ENCODE measurements at places on chromosomes 3 and 15. TPM values are rescaled to one million over a fixed set of nuclear protein-coding genes. Genes with fewer than 3 reads are reported as not detected.

- DNase-seq: no peak
Observed at GRCh38 chr15:68286256-68286655, 8.7 kb downstream of the FEM1B start.

DNA sequence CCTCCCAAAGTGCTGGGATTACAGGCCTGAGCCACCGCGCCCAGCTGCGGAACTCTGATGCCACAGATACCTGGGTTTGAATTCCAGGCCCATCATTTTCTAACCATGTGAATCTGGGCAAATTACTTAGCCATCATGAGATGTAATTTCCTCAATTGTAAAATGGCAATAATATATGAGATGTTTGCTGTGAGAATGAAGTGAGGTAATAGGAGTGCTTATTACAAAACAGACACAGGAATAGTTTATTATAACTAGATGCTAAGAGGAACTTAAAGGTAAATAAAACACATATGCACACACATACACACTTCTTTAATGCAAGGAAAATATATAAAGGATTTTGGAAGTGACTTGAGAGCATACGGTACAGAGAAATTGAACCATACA, 64.7 kb upstream of the TNIK start:
- DNase-seq: no peak

- DNase-seq: no peak
Observed at GRCh38 chr15:72706266-72706665, 20.3 kb downstream of the BBS4 start.

- DNase-seq: no peak
Observed at GRCh38 chr3:105837143-105837740, 31.6 kb downstream of the CBLB start.

- no peak for DNase-seq
Observed at GRCh38 chr3:155368786-155369185, 75.3 kb upstream of the STRIT1 start.

DNA sequence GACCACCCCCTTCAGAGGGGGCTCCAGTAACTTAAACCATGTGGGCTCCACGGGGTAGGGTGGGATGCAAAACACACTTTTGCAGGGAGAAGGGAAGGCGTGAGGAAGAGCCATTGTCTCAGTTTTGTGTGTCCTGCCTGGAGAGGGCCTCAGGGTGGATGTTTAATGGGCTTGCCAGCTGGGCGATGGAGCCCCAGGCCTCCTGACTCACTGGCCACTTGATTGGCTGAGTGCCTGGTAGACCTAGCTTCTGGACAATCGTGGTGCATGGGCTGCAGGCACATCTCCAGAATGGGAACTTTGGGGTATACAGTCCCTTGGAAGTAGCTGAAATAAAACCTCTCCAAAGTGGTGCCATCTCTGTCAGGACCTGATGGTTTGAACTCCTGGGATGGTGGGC, 118.3 kb upstream of the MRPS22 start:
- no peak for DNase-seq

DNA sequence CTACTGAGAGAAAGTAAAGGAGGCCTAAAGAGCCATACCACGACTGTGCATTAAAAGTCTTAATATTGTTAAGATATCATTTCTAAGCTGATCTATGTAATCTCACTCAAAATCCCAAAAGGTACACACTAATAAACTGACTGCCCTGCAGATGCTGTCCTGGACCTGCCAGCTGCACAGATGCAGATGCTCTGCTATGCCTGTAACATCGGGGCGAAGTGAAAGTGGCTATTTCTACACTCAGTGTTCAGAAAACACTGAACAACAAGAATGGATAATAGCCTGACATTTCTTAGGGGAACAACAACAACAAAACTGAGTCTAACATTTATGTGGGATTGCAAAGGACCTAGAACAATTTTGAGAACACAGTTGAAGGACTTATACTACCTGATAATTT, 31.9 kb downstream of the RAD18 start:
- DNase-seq: no peak

RGMA gene
- not detected for total RNA-seq

FES gene
- 51.9 TPM for total RNA-seq

DNA sequence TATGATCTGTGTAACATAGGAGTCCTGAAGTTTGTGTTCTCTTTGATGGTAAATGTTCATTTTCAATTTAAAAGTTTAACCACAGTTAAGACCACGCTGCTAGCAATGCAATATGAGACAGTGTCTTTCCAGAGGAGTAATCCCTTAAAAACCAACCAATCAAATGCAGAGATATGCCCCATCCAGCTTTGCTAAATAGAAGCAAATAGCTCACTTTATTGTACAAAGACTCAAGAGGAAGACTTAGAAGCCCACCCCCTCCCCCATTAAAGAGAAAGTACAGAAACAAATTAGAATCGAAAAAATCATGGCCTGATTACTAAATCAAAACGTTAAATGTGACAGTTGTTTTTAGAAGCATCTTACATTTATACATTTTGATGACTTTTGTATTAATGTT, 2.1 kb upstream of the ANP32A start:
- no peak for DNase-seq

- DNase-seq: no peak
Observed at GRCh38 chr3:191997579-191998268, 536.8 kb downstream of the PYDC2 start.

DNA sequence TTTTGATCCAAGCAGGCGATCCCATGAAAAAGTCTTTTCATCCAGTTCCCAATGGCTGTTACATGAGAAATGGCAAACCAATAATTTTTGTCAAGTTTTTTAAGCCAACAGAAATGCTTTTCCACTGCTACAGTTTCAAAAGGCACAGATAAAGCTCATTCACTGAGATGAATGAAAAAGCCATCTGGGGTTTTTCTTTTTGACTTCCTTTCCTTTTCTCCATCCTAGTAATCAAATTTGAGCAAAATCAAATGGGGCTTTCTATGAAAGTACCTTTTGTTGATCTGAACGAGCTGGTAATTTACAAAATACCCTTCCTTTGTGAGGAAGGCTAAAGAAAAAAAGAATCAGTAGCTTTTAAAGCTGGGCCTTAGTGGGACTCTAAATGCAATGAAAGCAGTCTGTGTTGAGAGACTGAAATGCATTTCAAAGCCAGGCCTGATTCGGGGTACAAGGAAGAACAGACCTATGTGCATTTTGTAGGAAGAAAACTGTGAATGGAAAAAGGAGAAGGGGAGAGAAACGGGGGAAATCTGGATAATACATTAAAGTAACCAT, 185.2 kb upstream of the DNAJC19 start:
- DNase-seq: no peak

- DNase-seq: no peak
Observed at GRCh38 chr3:141302364-141303141, 65.8 kb upstream of the ZBTB38 start.

- no peak for DNase-seq
Observed at GRCh38 chr15:92839696-92840095, 60.4 kb upstream of the CHD2 start.

ECT2 gene
- total RNA-seq: 39.5 TPM

CRELD1 gene
- total RNA-seq: 24.0 TPM

TJP1 gene
- not detected for total RNA-seq

PODXL2 gene
- 3.9 TPM for total RNA-seq

GRCh38 chr3:159751752-159752151, 236.9 kb upstream of the IL12A start:
- DNase-seq: no peak

- peak; percentile 63 for DNase-seq
Observed at GRCh38 chr15:63191895-63192618, 2.7 kb downstream of the RAB8B start.

DNA sequence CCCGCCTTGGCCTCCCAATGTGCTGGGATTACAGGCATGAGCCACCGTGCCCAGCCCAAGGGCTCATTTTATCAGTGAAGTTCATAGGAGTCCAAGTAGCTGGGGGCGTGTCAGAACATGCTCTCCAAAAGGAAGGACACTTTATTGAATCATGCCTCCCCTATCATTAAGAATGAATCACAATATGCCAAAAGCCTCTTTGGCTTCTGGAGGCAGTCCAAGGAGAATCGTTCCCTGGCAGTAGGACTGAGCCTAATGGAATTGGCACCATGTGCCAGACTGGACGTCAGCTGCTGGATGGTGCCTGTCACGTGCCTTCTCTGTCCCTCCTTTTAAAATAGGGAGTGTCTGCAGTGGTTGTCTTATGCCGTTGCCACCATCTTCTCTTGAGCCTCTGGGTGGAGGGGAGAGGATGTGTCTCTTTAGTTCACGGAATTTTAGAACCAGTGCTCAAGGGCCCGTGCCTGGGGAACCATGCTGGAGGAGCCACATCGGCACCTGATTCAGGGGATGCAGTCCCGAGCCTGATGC, 234.7 kb upstream of the LYSMD4 start:
- DNase-seq: no peak

GRCh38 chr3:129622933-129623332, 16.5 kb upstream of the PLXND1 start:
- no peak for DNase-seq

GRCh38 chr3:45145681-45146614, at the start of gene CDCP1:
CDCP1 (minus strand) TSS chr3:45146378; CDS start chr3:45146287, 91 bp downstream.
- DNase-seq: peak; percentile 12

COL8A1 gene
- not detected for total RNA-seq

DNA sequence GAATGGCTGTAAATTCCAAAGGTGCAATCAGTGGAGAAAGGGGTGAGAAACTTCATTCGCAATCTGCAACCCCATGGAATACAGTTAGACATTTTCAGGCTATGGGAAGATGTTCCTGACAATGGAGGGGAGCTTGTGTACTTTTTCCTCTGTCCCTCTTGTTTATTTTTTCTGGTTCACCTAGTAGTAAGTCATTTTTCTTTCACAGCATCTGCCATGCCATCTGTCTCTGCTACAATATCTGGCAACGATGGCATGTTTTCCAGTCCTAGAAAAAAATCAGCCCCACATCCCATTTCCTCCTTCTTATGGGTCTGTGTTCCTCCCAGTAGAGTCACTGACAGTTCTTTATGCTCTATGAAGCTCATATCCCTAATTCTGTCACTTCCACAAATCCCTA, 76.0 kb downstream of the SSR3 start:
- DNase-seq: no peak

- DNase-seq: no peak
Observed at GRCh38 chr3:102307442-102307841, 127.4 kb upstream of the ZPLD1 start.

- no peak for DNase-seq
Observed at GRCh38 chr15:39914977-39915376, 5.1 kb downstream of the GPR176 start.

DNA sequence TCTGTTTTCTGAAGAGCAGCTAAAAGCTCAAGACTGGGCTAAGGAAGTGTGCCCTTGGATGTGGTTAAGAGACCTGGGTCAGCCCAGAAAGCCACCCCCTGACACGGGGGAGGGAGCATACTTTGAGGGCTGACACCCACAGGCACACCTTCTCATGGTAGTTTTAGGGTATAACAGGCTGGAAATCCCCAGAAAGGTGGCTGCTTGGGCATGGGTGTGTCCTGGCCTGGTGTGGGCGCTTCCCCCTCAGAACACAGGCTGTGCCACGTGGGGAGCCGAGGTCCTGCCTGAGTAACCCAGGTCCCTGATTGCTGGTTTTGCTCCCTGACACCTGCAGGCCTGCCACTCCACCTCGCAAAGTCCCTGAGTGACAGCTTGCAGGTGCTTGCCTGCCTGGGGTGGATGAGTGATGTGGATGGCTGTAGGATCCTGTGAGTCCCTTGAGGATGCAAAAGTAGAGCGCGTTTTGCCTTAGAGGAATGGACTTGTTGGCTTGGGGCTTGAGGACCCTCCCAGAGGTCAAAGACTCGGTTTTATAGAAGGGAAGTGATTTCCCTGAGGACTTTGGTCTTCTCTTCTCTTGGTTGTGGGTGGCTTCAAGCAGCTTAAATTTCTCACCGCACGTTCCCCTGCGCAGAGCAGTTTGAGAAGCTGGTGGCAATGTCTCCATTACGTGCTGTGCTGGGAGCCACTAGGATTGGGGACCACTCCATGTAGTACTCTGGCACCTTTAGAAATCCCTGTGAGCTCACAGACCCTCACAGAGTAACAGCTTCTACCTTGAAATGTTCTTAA, 94.4 kb downstream of the DNASE1L3 start:
- DNase-seq: peak; percentile 35

DNA sequence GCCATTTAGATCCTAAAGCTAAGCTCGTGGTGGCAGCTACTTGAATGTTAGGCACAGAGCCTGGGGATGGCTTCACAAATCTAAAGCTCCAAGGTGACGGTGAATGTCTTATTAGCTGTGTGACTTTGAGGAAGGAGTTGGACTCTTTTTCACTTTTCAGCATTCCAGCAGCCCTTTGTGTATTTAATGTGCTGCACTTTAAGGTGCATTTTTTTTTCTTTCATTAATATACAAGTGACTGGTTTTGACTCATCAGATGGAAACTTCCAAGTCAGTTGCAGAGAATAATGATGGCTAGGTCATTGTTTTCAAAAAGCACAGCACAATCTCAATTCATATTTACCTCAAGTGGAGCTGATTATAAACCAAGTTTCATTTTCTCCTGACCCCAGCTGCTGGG, 55.8 kb downstream of the TMED3 start:
- DNase-seq: no peak

CCDC54 gene
- total RNA-seq: not detected

DNA sequence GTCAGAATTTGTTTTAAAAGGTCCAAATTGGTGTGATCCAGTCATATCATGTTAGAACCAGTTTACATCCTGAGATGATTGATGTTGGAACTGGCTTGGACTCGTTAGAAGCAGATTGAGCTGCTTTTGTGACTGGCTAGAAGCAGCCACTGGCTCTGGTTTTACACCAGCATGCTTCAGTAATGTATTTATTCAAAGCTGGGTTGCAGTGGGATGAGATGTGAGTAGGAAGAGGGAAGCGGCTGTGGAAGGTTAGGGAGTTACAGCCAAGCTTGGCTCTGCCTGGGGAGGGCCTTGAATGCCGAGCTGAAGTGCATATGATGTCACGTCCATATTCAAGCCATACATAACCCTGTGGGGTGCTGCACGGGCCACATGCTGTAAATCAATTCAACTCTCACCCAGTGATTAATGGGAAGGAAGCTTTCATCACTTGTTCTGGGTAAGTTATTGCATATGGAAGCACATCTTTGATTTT, 104.0 kb upstream of the SMAD3 start:
- no peak for DNase-seq

- no peak for DNase-seq
Observed at GRCh38 chr15:55791551-55792400, 48.8 kb upstream of the PRTG start.

GRCh38 chr3:143928541-143929255, 42.9 kb upstream of the DIPK2A start:
- no peak for DNase-seq

Data from activated T-helper 2 cell treated with anti-CD3 and anti-CD28 coated beads, Interferon-gamma antibody, Interleukin-2, Interleukin-4, amounts not matched to agents 10 μg/mL and 5 μg/mL and 100 μg/mL, durations not matched to agents 14 hours and 24 hours and 36 hours (primary cell).